ENCODE measurements at places on chromosomes 5 and 9. TPM values are rescaled to one million over a fixed set of nuclear protein-coding genes. Genes with fewer than 3 reads are reported as not detected.

DNA sequence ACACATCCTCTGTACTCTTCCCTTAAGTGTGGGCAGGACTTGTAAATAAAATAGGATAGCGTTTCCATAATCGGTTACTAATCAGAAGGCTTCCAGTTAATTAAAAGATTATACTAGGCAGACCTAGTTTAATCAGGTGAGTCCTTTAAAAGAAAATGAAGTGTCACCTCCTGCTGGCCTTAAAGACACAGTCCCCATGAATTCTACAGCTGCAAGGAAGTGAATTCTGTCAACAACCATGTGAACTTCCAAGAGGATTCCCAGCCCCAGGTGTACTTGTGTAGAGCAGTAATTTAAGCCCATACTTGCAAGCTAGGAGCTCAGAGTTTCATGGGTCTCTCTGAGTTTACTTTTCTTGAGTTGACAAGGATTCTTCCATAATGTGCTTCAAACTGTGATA lies 918.3 kb downstream of the DTWD2 start:
- DNase-seq, result no peak
- no peaks in the 10 kb centered on the region for H3K27me3 ChIP-seq
- H3K4me1 ChIP-seq, result no peaks in the 10 kb centered on the region
- H3K4me3 ChIP-seq, result no peak overlapping the region
- H3K36me3 ChIP-seq, result no peaks in the 10 kb centered on the region
- H3K27ac ChIP-seq, result no peak overlapping the region

DNA sequence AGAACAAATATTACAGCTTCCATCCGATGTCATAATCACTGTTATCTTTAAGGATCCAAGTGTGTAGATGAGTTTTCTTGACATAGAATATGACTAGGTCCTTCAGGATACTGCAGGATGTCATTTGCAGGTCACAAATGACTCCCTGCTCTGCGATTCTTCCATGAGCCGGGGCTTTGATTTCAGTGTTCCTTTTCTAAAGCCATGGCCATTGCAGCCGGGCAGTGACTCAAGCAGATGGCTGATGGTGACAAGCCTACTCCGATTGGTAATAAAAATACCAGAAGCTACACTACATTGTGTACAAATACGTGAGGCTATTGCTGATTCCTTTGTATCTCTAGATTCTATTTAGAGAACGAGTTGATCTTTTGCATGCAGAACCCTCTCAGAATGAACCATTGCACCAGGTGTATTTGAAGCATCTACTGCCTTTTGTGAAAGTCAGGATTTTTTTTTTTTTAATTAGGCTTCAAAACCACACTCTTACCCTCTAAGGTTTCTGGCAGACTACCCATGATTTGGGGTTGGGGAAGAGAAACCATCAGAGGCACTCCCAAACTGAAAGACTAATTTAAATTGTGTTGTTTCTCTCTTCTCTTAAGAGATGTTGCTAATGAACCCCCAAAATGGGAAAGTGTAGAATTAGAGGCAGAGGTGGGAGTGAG lies 271.0 kb upstream of the ADRA1B start:
- H3K4me3 ChIP-seq, result no peak overlapping the region
- no peaks in the 10 kb centered on the region for H3K4me1 ChIP-seq
- H3K27ac ChIP-seq, result no peak overlapping the region
- no peak for DNase-seq
- H3K27me3 ChIP-seq, result no peaks in the 10 kb centered on the region

DNA sequence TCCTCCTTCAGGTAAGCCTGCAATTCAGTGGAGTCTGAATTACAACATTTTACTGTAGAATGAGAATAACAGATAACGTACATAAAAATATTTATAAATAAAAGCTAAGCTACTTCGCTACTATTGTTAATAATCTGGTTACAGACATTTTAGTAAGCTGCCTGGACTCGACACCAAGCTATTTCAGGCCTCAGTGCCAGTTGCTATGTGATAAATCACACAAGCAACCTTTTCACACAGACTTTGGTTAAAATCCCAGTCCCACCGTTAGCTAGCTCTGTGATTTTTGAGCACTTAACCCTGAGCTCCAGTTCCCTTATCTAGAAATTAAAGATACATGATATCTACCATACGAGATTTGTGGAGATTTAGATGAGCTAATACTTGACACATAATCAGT lies 99.9 kb downstream of the RFK start:
- no peak for DNase-seq
- H3K4me3 ChIP-seq, result no peak overlapping the region
- H3K4me1 ChIP-seq, result peaks cover 15% of the 10 kb centered on the region
- H3K36me3 ChIP-seq, result no peaks in the 10 kb centered on the region

DNA sequence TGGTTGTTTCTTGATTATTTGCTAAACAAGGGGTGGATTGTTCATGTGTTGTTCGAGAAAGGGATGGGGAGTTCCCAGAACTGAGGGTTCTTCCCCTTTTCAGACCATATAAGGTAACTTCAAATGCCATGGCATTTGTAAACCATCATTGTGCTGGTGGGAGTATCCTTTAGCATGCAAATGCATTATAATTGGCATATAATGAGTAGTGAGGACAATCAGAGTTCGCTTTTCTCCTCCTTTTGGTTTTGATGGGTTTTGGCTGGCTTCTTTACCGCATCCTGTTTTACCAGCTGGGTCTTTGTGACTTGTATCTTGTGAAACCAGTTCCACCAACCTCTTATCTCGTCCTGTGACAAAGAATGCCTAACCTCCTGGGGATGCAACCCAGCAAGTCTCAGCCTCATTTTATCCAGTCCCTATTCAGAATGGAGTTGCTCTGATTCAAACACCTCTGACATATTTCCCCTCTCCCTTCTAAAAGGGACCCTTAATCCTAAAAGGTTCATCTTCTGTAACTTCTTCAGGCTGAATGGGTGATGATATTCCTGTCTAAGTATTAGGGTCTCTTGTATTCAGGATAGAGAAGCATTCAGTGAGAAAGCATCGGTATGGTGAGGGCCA lies 8.7 kb upstream of the FBN2 start:
- H3K27me3 ChIP-seq, result no peaks in the 10 kb centered on the region
- H3K4me1 ChIP-seq, result no peaks in the 10 kb centered on the region
- DNase-seq, result no peak

DNA sequence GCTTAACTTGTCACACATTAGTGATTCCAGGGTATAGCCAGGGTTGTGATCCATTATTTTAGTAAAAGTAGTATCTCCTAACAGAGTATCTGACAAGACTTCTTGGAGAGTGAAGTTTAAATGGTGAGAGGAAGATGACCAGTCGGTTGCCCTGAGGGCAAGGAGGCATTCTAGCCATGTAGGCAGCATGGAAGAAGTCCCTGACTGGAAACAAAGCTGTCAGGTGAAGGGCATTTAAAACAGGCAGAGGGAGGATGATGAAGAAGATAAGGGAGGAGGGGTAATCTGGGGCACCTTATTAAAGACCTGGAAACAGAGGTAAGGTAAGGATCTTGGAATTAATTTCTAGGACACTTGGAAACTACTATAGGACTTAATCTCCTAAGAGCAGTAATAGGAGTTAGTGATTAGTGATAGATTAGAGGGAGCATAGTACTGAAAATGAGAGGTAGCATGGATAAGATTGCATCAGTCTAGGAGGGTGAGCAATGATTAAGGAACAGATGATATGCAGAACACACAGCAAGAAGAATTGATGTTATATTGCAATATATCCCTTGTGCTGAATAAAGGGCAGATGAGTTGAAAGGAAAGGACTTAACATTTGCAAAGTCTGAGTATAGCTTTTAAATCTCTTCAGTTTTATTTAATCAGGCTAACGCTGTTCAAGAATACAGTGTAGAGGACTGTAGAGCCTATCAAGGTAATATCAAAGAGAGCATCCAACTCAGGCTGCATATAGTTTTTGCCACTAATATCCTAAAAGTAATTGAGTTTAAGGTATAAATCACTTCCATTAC lies 9.6 kb downstream of the KIF2A start:
- H3K4me1 ChIP-seq, result no peaks in the 10 kb centered on the region
- H3K27me3 ChIP-seq, result no peaks in the 10 kb centered on the region
- no peaks in the 10 kb centered on the region for H3K36me3 ChIP-seq
- DNase-seq, result no peak
- no peak overlapping the region for H3K27ac ChIP-seq
- no peak overlapping the region for H3K4me3 ChIP-seq

DNA sequence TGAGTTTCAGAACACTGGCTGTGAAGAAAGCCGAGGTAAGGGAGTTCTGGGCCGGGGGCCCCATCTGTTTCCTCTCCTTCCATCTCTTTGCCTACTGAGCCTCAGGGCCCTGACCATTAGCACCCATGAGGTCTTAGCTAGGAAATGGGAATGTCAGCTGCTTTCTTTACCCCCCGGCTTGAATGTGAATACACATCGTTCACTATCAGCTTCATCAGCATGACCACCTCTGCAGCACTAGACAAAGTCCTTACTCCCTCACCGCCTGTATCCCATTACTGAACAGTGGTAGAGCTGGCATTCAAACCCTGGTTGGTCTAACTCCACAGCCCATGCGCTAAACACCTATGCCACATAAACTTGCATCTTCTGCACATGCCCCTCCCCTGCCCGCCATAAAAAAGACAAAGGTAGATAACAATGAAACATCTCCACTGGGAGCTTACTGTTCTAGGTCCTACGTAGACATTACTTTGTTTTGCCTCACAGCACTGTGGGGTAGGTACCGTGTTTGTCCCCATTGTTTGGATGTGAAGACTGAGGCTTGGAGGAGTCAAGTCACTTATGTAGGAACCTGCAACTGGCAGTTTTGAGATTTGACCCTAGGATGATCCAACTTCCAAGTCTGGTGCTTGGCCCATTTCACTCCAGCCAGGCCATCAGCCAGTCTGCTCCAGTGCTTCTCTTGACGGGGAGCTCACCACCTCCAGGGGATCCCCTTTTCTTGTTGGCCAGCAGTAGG lies 93.3 kb downstream of the AMBP start:
- no peaks in the 10 kb centered on the region for H3K27me3 ChIP-seq
- H3K4me1 ChIP-seq, result no peaks in the 10 kb centered on the region
- H3K27ac ChIP-seq, result no peak overlapping the region
- no peak for DNase-seq
- H3K36me3 ChIP-seq, result no peaks in the 10 kb centered on the region
- no peak overlapping the region for H3K4me3 ChIP-seq

- no peak overlapping the region for H3K4me3 ChIP-seq
- peaks cover 6% of the 10 kb centered on the region for H3K4me1 ChIP-seq
- H3K36me3 ChIP-seq, result no peaks in the 10 kb centered on the region
These were observed 12.8 kb upstream of the ZFP62 start for GRCh38 chr5:180873615-180874520.

GRCh38 chr5:107373549-107374263 lies 297.0 kb downstream of the EFNA5 start:
- no peaks in the 10 kb centered on the region for H3K36me3 ChIP-seq
- DNase-seq, result no peak
- no peaks in the 10 kb centered on the region for H3K4me1 ChIP-seq
- H3K27ac ChIP-seq, result no peak overlapping the region

DNA sequence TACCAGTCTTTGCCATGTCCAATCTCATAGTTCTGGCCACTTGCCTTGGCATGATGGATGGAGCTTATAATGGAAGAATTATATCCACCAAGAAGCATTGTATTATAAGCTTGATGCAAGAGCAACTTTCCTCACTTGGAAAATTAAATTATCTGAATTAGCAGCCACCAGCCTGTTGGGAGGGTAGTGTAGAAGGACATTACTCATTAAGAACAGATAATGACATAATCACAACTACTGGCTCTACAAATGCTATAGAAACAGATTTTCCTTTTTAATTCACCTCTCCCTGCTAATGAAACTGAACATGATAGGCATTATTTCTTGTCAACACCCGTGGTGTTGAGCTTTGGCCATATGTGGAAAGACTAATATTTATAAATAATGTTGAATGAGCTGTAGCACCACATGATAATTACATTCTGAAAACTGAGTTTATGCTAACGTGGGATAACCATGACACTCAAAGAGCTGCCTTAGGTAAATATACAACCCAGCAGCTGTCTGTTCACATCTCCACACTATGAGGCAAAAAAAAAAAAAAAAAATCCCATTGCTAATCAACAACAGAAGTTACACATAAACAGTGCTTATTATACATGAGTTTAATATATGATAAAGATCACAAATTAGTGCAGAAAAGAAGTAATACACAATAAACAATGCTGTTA lies 48.1 kb upstream of the NR4A3 start:
- H3K4me3 ChIP-seq, result no peak overlapping the region
- no peak overlapping the region for H3K27ac ChIP-seq
- H3K27me3 ChIP-seq, result no peaks in the 10 kb centered on the region
- no peak for DNase-seq

DNA sequence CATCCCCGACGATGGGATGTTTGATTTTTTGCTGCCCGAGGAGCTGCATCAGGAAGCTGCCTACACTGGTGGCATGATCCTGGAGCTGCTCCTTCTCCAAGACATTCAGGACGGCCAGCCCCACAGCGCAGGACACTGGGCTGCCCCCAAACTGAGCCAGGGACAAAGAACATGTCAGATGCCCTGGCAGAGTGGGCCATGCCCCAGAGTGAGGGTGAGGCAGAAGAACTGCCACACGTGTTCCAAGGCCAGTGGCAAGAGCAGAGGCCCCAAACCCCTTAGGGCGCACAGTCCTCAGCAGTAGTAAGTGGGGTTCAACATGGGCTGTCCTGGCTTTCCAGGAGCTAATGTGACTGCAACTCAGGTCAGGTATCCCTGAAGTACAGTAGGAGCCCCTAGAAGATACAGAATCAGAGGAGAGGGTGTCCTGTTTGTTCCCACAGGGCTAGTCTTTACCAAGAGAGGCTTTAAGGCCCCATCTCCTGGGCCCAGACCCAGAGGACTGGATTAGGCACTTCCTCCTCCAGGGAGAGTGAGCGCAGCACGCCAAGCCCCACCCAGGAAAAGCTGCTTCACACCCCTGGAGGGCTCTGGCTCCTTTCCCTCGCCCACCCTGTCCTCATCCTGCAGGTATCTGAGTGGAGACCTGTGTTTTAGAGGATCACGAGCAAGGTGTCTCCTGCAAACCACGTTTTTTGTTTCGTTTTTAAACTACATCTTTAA lies 11.1 kb downstream of the HNRNPAB start:
- H3K27me3 ChIP-seq, result no peaks in the 10 kb centered on the region
- no peaks in the 10 kb centered on the region for H3K4me1 ChIP-seq
- no peak overlapping the region for H3K4me3 ChIP-seq
- no peak overlapping the region for H3K27ac ChIP-seq

GRCh38 chr9:75935591-75935990 lies 45.1 kb downstream of the PCSK5 start:
- no peaks in the 10 kb centered on the region for H3K27me3 ChIP-seq
- H3K4me1 ChIP-seq, result peaks cover 15% of the 10 kb centered on the region
- no peak overlapping the region for H3K27ac ChIP-seq
- no peak for DNase-seq
- H3K4me3 ChIP-seq, result no peak overlapping the region

The PAEP gene
- not detected for total RNA-seq

The AJM1 gene
- total RNA-seq, result 2.7 TPM

The AQP7 gene
- 2.4 TPM for total RNA-seq

The C9orf153 gene
- total RNA-seq, result 0.23 TPM

The ADAMTS6 gene
- 2.3 TPM for total RNA-seq

The SLC45A2 gene
- total RNA-seq, result not detected

The SLC36A1 gene
- 9.6 TPM for total RNA-seq

The CXCL14 gene
- total RNA-seq, result 0.38 TPM

The LAMC3 gene
- total RNA-seq, result 28.5 TPM

The GCNT1 gene
- 8.5 TPM for total RNA-seq

The SLC9A3 gene
- 1.0 TPM for total RNA-seq

All from upper lobe of right lung (tissue), 1 donor.